ENCODE measurements at places on chromosomes 16 and 17.
A peak's percentile ranks its signal among the peaks of the same experiment; 100 is the strongest.

DNA sequence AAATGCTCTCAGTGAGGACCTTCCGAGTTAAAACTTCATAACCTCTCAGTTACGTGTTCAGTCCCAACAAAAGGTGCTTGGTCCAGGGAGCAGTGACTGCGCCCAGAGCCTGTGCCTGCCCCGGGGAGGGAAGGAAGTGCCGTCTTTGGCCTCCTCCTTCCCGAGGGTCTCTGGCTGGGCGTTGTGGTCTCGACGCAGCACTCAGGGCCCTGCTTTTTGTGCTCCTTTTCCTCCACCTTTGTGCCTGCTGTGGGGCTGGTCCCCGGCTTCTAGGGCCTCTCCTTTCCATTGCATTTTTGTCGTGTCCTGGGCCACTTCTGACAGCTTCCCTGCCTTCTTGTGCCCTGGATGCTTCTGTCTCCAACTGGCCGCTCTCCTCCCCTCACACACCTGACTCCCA, 29.1 kb downstream of the CRAMP1 start:
- no peak for DNase-seq

DNA sequence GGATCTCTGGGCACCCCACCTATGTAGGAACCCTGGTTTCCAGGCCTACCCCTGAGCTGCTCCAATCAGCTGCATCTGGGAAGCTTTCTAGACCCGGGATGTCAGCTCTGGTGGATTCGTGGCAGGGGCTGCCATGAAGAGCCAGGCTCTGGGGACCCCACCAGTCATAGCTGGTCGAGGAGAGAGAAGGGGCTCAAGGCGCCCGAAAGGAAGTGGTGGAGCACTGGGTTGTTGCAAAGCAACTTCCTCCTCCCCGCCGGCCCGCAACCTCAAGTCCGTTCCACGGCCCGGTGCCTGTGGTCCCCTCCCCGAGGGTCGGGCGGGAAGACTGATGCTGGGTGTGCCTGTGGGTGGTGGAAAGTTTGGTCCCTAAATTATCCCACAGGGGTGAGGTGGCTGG, 10.2 kb downstream of the TBKBP1 start:
- no peak for DNase-seq

GRCh38 chr16:31198207-31198882, 4.2 kb downstream of the PYCARD start:
- no peak for DNase-seq

GRCh38 chr16:72797621-72798020, 250.3 kb downstream of the ZFHX3 start:
- no peak for DNase-seq

DNA sequence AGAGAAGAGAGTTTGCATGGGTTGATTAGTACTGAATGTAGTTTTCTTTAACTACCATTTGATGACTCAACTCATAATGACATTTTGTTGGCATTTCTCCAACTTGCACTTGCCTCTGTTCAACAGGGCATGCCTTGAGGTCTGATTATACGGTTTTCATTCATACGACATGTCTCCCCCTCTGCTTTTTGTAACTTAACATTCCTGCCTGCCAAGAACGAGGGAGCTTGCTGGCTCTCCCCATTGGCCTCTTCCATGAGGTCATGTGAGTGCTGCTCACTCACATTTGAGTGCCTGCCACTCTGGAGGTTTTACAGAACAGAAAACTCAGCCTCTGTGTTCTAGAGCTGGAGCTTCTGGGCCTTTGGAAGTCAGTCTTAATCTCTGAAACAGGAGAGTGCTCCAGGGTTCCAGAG, 19.7 kb downstream of the MAP2K6 start:
- DNase-seq = no peak

GRCh38 chr16:22194707-22195444, 11.2 kb upstream of the EEF2K start:
- DNase-seq = no peak

DNA sequence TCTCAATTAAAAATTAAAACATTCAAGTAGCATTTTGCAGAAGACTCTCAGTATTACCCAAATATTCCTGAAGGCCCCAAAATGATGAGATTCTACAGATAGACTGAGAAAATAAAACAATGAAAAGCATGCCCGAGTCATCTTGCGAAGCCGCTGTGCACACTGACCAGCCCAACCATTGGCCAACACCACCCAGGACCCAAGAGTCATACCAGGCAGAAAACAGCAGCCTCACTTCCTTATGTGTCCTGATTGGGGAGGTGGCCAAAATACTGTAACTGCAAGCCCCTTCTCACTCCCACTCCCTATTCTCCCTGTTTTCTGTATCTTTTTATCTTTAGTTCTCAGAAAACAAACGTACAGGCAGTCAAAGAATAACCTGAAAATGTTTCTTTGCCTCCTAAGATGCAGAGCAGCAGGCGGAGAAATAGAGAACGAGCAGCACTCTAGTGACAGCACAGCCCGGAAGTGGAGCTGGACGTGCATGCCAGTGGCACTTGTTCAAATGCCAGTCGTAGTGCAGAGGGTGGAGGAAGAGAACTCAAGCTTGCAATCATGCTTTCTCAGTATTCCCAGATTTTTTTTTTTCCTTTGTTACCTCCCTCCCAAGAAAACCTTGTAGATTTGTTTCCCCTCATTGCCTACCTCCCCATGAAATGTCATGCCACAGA, 182.3 kb upstream of the SOX9 start:
- no peak for DNase-seq

DNA sequence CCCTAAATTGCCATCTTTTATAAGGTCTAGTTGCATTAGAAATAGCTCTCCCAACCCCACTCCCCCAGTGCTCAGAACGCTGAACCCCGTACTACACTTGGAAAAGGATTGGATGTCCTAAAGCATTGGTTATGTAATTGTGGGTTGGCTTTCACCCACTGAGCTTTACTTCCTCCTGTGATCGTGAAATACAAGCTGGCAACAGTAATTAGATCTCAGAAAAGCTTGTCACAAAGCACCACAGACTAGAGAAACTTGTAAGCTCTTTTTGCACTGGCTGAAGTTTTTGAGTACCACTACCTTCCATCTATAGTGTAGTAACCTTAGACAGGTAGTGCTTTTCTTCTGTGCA, 54.4 kb downstream of the SIAH1 start:
- no peak for DNase-seq

- no peak for DNase-seq
These were observed 12.9 kb downstream of the KRT39 start for GRCh38 chr17:40953881-40954280.

- no peak for DNase-seq
These were observed 66.2 kb upstream of the BRD7 start for GRCh38 chr16:50434872-50435478.

DNA sequence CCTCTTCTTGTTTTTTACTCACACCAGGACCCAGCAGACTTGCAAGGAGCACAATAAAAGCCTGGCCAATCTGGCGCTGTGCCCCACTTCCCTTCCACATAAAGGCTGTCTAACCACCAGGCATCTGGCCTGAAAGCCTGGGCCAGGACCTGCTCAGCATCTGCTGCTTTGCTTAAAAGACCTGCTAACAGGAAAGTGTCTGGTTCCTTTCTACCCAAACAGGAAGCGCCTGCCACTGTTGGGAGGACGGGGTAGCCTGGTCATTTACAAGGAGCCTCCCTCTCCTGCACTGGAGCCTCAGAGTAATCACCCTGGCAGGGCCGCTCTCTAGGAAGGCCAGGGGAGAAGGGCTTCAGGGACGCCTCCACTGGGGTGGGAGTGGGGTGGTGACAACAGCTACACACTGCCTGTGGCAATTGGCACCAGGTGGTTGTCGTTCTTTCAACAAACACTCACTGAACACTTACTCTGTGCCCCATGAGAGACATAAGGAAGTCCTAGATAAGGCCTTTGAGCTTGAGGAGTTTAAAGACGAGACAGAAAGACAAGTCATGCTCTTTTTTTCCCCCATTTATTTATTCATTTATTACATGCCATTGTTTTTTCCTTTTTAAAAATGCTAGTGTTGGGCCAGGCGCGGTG, 6.3 kb upstream of the MMP28 start:
- peak; percentile 31 for DNase-seq

DNA sequence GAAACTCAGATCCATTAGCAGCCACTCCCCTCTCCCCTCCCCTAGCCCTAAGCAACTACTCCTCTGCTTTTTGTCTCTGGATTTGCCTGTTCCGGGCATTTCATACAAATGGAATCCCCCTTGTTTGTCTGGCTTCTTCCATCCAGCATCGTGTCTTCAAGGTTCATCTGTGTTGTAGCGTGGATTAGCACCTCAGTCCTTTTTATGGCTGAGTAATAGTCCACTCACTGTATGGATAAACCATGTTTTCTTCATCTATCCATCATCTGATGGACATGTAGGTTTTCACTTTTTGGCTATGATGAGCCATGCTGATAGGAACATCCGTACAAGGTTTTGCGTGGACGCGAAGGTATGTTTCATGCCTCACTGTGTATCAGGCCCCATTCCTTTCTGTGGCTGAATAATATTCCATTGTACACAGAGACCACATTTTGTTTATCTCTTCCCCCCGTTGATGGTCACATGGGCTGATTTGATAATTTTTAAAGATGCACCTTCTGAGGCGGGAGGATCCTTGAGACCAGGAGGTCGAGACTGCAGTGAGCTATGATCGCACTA, 8.9 kb upstream of the GSE1 start:
- DNase-seq = no peak

DNA sequence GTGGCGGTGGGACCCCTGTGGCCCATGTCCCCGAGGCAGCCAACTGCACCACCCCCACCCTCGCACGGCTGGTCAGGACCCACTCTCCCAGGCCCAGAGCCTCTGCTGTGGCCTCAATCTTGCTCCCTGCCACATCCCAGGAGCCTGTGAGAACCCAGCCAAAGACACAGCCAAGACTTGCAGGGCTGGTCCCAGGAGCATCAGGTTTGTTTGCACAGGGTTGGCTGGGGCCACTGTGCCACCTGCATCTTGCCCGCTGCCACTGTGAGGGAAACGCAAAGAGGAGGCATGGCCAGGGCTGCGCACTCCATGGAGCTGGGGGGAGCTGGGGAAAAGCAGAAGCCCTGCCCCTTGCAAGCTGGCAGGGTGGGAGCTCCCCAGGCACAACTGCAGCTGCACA, 92.5 kb downstream of the SSH2 start:
- DNase-seq = no peak

DNA sequence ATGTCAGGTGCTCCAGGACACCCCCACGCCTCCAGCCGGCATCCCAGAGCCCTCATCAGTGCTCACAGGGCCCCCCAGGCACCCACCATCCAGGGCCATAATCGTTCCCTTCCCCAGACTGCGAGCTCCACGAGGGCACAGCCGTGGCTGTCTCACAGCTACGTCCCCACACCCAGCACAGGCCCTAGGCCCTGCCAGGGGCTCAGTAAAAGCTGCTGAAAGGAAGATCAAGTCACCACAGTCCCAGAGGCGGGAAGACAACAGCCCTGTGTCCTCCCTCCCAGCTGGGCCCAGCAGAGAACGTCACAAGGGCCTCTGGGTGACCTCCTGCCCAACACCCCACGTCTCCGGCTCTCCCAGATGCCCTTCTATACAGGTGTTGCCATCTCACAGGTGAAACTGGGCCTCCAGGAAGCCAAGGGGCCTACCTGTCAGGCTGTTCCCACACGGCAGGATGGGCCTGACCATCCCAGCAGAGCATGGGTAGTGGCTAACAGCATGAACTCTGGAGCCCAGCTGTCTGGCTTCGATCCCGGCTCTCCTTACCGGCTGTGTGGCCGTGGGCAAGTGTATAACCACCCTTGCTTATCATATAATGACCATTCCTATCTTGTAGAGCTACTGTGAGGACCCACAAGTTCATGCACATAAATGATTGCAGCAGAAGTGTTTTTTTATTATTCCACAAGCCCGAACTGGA, 17.9 kb downstream of the ARL2BP start:
- no peak for DNase-seq

- DNase-seq = no peak
These were observed 71.5 kb downstream of the VMP1 start for GRCh38 chr17:59778996-59779395.

DNA sequence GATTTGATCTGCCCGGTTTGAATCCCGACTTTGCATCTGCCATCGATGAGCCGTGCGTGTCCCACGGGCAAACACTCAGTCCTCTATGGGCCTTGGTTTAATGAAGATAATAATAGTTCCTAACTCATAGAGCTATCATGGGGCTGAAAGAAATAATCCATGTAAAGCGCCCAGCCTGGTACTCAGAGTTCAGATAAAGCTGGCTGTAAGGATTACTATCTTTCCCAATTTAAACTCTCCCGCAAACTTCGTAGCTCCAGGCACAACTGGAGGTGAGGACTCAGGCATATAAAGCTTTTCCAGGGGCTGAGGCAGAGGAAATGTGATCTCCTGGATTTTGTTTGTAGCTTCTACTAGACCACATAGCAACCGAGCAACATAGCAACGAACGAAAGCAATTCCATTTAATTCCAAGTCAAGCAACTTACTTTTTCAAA, 16.3 kb downstream of the ALOX15 start:
- no peak for DNase-seq

- no peak for DNase-seq
These were observed 2.4 kb upstream of the CXCL16 start for GRCh38 chr17:4742133-4742532.

DNA sequence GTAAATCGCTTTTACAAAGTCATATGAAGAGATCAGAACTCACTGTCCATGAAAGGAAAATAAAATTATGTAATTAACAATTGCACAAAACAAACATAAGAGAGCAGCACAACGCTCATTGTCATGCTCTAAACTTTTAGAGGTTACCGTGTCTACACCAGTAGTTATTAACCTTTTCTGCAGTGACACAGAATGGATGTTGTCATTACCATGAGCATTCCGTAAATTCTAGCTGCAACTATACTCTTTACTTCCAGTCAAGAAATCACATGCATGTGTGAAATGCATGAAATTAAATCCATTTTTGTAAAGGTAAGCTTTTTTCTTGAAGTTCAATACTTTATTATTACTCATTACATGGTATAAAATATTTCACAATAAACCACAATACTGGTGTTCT, 38.2 kb downstream of the USP32 start:
- DNase-seq = no peak

DNA sequence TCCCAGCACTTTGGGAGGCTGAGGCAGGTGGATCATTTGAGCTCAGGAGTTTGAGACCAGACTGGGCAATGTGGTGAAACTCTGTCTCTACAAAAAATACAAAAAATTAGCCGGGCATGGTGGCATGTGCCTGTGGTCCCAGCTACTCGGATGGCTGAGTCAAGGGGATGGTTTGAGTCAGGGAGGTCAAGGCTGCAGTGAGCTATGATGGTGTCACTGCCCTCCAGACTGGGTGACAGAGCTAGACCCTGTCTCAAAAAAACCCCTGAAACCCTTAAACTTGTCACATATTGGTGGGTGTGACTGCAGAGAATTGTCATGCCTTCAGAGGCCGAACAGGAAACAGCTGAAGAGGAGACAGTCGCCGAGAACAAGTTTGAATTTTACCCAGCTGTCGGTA, 13.4 kb downstream of the RPTOR start:
- DNase-seq = no peak

GRCh38 chr16:71513302-71513701, 12.9 kb upstream of the CHST4 start:
- no peak for DNase-seq

All from activated gamma-delta T cell treated with Interleukin-2 at 50 U/mL for 16 hours (primary cell).